ENCODE measurements at places on chromosomes 5 and 9. TPM values are rescaled to one million over a fixed set of nuclear protein-coding genes. Genes with fewer than 3 reads are reported as not detected.

DNA sequence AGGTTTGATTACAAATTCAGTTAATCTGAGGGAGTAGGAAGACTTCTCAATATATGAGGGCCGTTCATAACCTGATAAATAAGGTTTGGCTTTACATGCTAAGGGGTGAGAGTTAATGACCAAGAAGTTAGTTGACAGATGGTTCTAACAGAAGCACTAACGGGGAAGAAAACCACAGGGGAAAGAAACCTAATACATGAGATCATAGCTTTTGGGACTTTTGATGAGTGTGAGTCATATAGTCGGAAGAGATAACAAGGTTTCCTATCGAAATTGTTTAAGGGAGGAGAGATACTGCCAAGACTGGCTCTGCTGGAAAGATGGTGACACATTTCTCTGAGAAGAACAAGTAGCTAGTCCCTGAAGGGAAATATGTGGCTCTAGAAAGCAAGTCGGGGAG is 140.1 kb downstream of the COX7C start:
- DNase-seq, result no peak

The PCDHGC5 gene
- total RNA-seq, result not detected

GRCh38 chr5:139901986-139902385 is 106.4 kb downstream of the PSD2 start:
- DNase-seq, result no peak

The ANKRD31 gene
- total RNA-seq, result 0.67 TPM

DNA sequence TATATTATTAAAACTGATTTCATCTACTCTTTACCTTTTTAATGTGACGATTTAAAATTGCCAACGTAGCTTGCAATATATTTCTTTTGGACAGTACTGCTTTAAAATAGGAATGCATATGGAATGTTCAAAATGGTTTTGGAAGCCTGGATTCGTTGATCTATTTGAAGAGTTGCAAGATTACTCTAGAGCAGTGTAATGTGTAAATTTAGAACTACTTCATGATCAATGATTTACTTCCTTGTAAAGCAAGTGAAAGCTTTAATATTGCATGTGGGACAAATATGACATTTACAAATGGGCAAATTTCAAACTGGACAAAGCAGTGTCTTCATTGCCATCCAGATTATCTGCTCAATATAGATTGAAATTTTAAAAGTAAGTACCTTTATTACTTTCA is 38.3 kb downstream of the PARP8 start:
- no peak for DNase-seq

The SYNPO gene
- 0.11 TPM for total RNA-seq

GRCh38 chr5:135703016-135703550 is 124.3 kb upstream of the CXCL14 start:
- no peak for DNase-seq

GRCh38 chr9:132754236-132754635 is 84.0 kb downstream of the GTF3C4 start:
- DNase-seq, result no peak

The PCDHB12 gene
- total RNA-seq, result not detected

The SLC9A3 gene
- 2.1 TPM for total RNA-seq

The FAM174A gene
- 4.7 TPM for total RNA-seq

GRCh38 chr5:72559866-72560766 is 52.9 kb upstream of the ZNF366 start:
- no peak for DNase-seq

The FAM153A gene
- 38.8 TPM for total RNA-seq

The PCDHA4 gene
- total RNA-seq, result not detected

- DNase-seq, result no peak
These were observed 10.4 kb downstream of the ZNF618 start for GRCh38 chr9:113886466-113886865.

DNA sequence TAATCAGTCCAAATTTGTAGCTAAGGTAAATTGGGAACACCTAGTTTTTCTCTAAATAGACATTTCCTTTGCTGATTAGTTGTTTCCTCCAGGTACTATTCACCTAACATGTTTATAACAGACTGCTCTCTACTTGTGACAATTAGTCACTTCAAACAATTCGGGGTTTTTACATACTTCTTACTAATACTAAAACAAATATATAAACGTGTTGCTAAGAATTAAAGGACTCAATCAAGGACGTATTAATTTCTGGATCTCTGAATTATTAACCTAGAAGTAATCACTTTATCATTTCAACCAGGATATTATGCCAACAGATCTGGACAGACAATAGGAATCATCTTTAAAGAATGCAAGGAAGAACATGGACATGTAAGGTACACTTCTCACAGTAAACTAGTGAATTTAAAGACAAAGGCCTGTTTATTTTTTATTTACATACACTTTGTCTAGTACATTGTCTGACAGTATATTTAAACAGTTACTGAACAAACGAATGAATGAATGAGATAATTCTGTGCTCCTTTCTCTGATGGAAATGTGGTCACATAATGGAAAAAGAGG is 22.3 kb downstream of the PJA2 start:
- no peak for DNase-seq
